Esophagus squamous epithelium (tissue), 5 donors: ENCODE measurements at places on chromosomes 2 and 18.

- no peak for DNase-seq
Measured at GRCh38 chr2:54497763-54498680, 41.9 kb downstream of the SPTBN1 start.

DNA sequence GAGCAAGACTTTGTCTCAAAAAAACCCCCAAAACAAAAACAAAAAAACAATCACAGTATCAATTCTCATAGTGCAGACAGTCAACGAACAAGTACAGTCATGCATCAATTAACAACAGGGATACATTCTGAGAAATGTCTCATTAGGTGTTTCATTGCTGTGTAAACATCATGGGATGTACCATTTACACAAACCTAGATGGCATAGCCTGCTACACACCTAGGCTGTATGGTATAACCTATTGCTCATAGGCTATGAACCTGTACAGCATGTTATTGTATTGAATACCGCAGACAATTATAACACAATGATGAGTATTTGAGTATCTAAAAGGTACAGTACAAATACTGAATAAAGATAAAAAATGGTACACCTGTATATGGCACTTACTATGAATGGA, 67.8 kb upstream of the LMAN1 start:
- no peak for DNase-seq

DNA sequence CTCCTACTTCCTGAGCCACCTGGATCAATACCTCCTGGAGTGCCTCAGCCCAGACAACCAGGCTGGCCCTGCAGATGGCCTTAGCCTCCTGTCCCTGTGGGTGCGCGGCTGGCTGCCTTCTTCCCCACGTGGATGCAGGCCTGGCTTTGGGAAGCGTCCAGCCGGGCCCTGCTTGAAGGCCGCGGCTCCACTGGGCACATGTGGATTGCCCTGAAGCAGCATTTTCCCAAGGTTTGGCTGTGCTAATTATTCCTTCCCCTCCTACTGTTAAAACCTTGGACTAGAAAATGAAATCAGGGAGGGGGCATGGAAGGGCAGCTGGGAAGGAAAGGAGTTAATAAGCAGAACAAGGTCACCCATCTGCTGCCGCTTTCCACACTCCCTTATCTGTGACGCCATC, 143.0 kb upstream of the GATA6 start:
- no peak for DNase-seq

GRCh38 chr2:125559186-125559585, 1096.8 kb upstream of the GYPC start:
- no peak for DNase-seq

DNA sequence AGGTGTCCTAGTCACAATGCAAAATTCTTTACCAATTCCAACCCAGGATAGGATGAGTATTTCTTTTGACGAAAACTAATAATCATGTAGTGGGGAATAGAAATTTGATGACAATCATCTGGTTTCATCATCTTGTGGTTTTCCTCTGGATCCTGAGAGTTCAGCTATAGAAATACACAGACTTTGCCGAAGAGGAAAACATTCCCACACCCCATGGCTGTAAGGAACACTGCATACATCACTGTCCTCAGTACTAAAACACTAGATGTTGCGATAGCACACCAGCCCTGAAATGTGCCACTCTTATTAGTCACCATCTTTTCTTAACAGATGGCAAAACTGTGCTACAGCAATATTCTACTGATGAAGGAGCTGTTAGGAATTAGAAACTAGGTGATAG, 29.4 kb downstream of the CERKL start:
- no peak for DNase-seq
